AG04450 (cell line): ENCODE measurements at places on chromosomes 5 and 9. TPM values are rescaled to one million over a fixed set of nuclear protein-coding genes. Genes with fewer than 3 reads are reported as not detected.
A peak's percentile ranks its signal among the peaks of the same experiment; 100 is the strongest.

DNA sequence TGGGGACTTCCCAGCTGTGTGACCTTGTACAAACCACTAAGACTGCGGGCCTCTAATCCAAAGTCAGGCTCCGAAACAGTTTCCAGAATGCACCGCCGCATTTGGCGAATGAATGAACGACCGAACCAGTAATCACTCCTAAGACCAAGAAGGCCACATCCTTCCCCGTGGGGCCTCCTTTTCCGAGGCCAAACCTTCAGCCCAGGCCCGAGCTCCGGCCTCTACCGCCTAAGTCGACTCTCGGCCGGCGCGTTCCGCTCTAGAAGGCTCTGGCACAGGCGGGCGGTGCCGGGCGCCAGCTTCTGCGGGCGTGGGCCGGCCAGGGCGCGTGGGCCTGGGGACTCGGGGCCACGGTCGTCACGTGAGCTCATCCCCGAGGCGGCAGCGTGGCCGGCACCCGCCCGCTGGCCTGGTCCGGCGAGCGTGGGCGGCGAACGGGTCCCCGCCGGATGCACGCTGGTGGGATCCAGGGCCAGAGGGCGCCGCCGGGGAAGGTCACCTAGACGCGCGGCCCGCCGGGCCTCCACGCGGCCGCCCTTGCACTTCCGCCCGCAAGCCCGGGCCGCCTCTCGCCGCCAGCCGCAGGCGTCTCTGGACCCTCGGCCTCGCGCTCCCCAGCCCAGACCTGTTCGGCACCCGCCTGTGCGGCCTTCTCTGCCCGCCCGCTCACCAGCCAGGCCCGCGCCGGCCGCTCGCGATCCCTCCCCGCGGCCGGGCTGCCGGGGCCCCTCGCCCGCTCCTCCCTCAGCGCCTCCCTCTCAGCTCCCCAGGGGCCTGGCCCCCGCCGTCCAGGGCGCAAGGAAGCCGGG lies 754 bp downstream of the VDAC1 start:
- DNase-seq = no peak

DNA sequence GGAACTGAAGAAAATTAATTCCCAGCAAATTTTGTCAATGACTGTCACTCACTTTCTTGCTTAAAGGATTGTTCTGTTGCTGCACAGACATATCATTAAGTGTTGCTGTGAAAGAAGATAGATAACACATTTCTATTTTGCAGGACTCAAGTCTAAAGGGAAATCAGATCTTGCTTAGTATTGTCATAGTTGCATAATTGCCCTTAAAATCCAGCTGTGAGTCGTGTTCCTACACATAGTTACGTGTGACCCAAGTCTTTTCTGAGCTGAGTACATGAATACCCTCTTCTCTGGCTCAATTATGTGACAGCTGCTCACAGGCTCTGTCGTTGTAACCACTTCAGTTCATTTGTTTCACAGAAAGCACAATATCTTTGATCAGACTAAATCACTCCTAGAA lies 390.8 kb downstream of the DTWD2 start:
- DNase-seq = no peak

Gene PCDHA1
- 0.06 and 0.09 TPM in 2 replicates for polyA plus RNA-seq

GRCh38 chr5:167982-168660 lies 23.2 kb upstream of the LRRC14B start:
- DNase-seq = peak; percentile 96

DNA sequence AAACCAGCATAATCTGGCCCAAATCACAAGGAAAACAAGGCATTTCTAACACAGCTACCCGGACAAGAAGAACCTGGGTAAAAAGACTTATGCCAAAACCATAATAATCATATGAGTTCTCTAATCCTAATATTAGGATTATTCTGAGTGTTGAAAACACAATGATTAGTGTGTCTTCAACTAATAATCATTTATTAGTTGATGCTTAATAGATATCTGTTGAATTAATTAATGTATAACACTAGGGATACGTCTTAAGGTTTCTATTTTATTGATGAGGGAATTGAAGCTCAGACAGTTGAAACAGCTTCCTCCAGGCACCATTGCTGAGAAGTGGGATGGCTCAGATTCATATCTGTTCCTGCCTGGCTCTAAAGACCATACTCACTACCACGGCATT lies 112.2 kb downstream of the DOCK2 start:
- DNase-seq = no peak

DNA sequence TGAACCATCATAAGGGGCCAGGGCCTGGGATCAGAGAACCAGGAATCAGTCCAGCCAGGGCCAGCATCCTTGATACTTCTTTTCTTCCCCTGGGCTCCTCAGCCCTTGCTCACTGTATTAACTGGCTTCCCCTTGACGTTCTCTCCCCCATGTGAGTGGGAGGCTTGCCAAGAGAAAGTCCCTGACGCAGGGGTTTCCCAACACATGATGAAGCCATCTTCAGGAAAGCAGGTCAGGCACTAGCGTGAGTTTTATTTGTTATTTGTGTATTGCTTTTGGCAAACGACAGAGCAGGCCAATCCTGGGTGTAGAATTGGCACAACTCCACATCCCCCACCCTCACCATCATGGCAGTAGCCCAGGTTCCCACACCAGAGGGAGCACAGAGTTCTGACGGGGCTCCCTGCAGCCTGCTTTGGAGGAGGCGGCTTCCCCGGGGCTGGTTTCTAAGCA lies 165.5 kb upstream of the NFIL3 start:
- DNase-seq = peak; percentile 59

GRCh38 chr5:122941737-122942136 lies 94.8 kb downstream of the PPIC start:
- DNase-seq = no peak

GRCh38 chr9:34961574-34962490 lies 3.7 kb downstream of the PHF24 start:
- DNase-seq = peak; percentile 32

DNA sequence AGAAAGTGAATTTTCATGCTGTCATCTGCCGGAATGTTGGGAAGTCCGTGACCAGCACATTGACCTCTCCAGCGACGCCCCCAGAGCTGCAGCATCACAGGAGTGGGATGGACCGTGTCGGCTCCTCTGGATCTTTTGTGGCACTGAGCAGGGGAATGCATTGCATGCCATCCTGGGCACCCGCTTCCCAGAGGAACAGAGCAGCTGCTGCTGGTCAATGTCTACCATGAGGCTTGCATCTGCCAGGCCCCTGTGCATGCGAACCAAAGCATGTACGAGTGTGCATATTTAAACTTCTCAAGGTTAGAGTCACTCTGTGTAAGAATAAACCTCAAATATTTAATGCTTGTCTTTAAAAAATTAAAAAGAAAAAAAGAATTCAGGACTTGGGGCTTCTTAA lies 414.8 kb downstream of the GADD45G start:
- no peak for DNase-seq

GRCh38 chr5:43210570-43210969 lies 18.5 kb downstream of the NIM1K start:
- DNase-seq = no peak

Gene SVEP1
- polyA plus RNA-seq = 34.8 and 40.9 TPM in 2 replicates

GRCh38 chr9:25678147-25678666 lies at the start of gene TUSC1:
Gene TUSC1, minus strand, starts transcription at chr9:25678444. Its CDS starts 132 bp downstream, at chr9:25678312.
- no peak for DNase-seq

- DNase-seq = no peak
Measured at GRCh38 chr5:59830536-59831200, 62.9 kb downstream of the PDE4D start.

- DNase-seq = no peak
Measured at GRCh38 chr5:16980983-16981382, 44.9 kb upstream of the MYO10 start.

DNA sequence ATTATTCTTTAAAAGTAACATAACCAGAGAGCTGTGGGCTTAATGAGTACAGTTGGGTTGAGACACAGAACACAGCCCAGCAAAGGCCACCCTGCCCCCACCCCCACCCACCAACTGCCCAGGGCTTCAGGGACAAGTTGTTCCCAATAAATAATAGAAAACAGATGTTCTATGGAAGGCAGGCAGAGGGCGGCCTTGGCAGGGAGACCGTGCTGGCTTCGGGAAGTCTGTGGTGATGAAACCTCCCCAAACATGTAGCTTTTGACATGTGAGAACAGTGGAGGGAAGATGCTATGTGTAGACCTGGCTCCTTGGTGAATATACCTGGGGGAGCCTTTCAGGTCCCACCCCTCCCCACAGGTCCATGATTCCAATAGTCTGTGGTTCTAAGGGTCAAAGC lies 10.0 kb downstream of the TRAF1 start:
- no peak for DNase-seq

DNA sequence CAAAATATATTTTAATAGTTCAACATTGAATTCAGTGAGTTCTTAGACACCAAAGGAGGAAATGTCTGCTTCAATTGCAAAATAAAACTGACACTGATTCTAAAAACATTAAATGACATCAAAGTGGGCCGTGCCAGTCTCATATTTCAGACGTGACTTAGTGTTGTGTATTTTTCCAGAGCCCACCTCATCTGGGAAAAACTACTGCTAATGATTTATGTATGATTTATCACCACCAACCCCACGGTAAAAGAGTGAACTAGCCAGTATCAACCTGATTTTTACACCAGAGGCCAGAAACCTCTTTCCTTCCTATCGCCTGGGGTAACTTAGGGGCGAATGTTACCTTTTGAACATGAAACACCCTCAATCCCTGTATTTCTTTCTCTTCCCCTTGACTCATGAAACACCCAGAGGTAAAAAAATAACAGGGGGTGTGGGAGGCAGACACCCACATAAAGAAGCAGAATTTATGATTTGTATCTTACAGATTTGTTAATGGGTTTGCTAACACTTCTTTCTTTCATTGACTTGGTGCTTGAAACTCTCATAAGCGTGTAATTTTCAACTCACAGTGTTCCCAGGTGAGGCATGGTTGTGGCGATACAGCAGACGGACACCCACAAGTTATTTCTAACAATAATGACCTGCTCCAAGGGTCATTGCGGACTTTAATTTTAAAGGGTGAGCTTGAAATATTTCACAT lies 56.4 kb upstream of the FANCC start:
- no peak for DNase-seq

- DNase-seq = no peak
Measured at GRCh38 chr9:31848505-31849285, 535.7 kb upstream of the ACO1 start.

GRCh38 chr9:83960991-83961390 lies 19.0 kb downstream of the HNRNPK start:
- no peak for DNase-seq

DNA sequence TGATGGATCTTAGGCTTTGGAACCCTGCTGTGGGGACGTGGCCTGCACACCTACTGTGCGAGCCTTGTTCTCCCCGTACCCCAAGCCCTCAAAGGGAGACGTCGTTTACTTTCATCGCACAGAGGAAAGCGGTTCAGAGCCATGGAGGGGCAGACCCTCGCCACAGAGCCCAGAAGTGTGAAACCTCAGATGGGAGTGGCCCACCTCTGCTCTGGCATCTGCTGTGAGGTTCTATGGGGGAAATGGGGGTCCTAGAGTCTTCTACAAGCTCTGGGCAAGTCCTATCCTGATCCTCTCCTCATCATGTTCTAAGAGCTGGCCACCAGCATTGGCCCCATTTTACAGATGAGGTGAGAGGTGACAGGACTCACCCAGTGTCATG lies 3.7 kb upstream of the RNF44 start:
- DNase-seq = no peak

DNA sequence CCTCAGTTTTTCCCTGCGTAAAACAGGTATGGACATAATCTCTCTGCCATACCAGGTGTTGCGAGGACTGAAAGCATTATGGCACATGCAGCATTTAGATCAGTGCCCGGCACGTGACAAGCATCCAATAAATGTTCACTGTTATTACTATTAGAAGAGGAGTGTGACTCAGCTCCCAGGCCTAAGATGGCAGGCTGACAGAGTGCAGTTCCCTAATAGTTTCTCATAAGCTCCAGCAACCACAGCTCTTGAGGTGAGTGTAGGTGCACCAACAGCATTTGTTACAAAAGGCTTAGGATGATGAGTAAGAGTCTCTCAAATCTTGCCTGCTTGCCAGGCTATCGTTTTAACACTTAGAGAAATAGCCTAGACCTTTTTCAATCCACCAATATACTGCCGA lies 28.9 kb upstream of the GLIS3 start:
- no peak for DNase-seq

Gene ASPN
- 0.92 and 1.1 TPM in 2 replicates for polyA plus RNA-seq

GRCh38 chr9:135267191-135267809 lies 179.8 kb downstream of the OLFM1 start:
- no peak for DNase-seq

DNA sequence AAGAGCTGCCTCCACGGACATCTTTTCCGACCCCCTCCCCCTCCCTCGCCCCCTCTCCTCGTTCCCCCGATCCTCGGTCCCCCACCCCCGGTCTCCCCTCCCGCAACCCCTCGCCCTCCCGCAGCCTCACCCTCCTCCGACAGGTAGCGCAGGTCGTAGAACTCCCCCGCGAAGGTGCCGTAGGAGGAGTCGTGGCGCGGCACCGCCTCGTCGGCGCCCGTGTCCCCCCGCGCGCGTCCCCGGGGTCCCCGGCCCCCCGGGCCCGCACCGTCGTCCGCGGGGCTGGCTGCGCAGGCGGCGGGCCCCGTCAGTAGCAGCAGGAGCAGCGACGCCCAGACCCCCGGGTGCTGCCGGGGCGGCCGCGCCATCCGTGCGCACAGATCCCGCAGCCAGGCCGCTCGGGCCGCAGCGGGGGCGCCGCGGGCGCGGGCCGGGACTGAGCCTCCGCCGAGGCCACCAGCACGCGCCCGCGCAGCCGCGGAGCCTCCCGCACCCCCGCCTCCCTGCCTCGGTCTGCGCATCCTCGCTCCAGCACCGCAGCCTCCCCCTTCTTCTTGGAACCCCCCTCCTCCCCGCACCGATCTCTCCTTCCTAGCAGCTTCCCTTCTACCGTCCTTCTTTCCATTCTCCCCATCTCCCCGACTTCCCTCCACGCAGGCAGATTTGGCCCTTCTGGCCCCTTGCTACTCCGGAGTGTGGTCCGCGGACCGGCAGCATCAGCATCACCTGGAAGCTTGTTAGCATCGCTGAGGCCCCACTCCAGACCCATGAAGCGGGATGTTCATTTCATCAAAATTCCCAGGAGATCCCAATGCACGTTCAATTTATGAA lies at the start of gene FRRS1L:
TSS of gene FRRS1L (minus strand) at position 479 of the 831 bp plus-strand sequence. CDS start at position 368, 111 bp downstream.
- no peak for DNase-seq

GRCh38 chr5:154285661-154286408 lies 95.3 kb downstream of the GALNT10 start:
- no peak for DNase-seq

Gene MAP1B
- polyA plus RNA-seq = 55.3 and 56.3 TPM in 2 replicates

DNA sequence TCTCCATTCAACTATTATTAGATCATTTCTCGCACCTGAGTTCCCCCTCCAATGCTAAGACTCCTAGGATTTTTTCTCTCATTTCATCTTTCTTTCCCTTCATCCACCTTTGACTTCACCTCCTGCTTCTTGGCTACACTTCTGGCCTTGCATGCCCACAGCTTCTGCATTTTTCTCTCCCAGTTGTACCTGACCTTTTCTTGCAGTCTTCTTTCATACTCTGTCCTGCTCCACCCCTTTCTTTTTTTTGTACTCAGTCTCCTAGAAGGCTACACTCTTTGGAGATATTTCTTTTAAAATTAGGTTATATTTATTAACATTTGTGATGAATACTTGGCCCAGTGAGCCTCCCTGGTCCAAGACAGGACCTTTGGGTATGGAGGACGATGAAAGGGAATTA lies 190.4 kb downstream of the DEPDC1B start:
- no peak for DNase-seq

DNA sequence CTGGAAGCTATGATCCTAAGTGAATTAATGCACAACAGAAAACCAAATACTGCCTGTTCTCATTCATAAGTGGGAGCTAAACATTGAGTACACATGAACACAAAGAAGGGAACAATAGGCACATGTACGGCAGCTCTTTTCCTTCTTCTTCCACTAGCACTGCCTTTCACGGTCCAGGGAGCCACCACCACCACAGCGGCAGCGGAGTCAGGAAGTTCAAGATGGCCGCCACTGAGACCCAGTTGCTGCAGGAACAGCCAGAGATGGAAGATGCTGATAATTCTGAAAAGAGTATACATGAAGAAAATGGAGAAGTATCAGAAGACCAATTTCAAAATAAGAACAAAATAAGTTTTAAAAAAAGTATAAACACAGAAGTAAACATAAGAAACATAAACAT lies 39.5 kb upstream of the TNFSF15 start:
- DNase-seq = no peak
